Aorta (tissue), 5 donors: ENCODE measurements at places on chromosomes 2 and 18. TPM values are rescaled to one million over a fixed set of nuclear protein-coding genes. Genes with fewer than 3 reads are reported as not detected.
A peak's percentile ranks its signal among the peaks of the same experiment; 100 is the strongest.

- peaks cover 2% of the 10 kb centered on the region for H3K36me3 ChIP-seq
- no peak for DNase-seq
- no peaks in the 10 kb centered on the region for H3K4me1 ChIP-seq
- H3K4me3 ChIP-seq: no peak overlapping the region
- H3K27me3 ChIP-seq: no peaks in the 10 kb centered on the region
Measured at GRCh38 chr2:97774425-97774824, 61.0 kb downstream of the ZAP70 start.

- H3K27ac ChIP-seq: no peak overlapping the region
- H3K36me3 ChIP-seq: no peaks in the 10 kb centered on the region
- DNase-seq: peak; percentile 75
- H3K4me1 ChIP-seq: peaks cover 1% of the 10 kb centered on the region
Measured at GRCh38 chr2:239264838-239265651, 135.8 kb downstream of the HDAC4 start.

- no peaks in the 10 kb centered on the region for H3K27me3 ChIP-seq
- H3K36me3 ChIP-seq: no peaks in the 10 kb centered on the region
- DNase-seq: no peak
- H3K4me1 ChIP-seq: no peaks in the 10 kb centered on the region
Measured at GRCh38 chr2:45483997-45484396, 127.1 kb downstream of the SRBD1 start.

FBXO15 gene
- total RNA-seq: 0.52 TPM

ASB18 gene
- not detected for total RNA-seq

DNA sequence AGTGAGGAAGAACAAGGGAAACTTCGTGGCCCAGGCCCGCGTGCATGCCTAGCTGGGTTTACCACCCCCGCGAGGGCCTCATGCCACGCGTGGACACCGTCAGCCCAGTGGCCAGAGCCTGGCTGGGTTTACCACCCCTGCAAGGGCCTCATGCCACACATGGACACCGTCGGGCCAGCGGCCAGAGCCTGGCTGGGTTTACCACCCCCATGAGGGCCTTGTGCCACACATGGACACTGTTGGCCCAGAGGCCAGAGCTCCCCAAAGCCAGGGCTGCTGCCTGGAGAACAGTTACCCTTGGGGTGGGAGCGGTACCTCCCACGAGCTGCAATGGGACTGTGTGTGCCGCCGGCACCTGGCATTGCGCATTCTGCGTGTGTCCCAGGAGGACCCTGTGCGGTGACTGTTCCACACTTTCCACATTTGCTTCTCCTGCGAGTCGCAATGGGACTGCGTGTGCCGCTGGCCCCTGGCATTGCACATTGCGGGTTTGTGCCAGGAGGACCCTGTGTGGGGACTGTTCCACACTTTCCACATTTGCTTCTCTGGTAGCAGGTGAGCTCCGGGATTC is 105.6 kb upstream of the CTDP1 start:
- H3K4me3 ChIP-seq: no peak overlapping the region
- H3K27me3 ChIP-seq: no peaks in the 10 kb centered on the region
- no peaks in the 10 kb centered on the region for H3K36me3 ChIP-seq
- no peaks in the 10 kb centered on the region for H3K4me1 ChIP-seq
- no peak overlapping the region for H3K27ac ChIP-seq

- no peak overlapping the region for H3K4me3 ChIP-seq
- H3K4me1 ChIP-seq: no peaks in the 10 kb centered on the region
- H3K36me3 ChIP-seq: no peaks in the 10 kb centered on the region
- H3K27ac ChIP-seq: no peak overlapping the region
- no peak for DNase-seq
- no peaks in the 10 kb centered on the region for H3K27me3 ChIP-seq
Measured at GRCh38 chr2:19484736-19485135, 126.3 kb upstream of the OSR1 start.

GREB1 gene
- 8.6 TPM for total RNA-seq

GRCh38 chr18:13178197-13178596 is 40.4 kb upstream of the LDLRAD4 start:
- no peak for DNase-seq
- no peak overlapping the region for H3K27ac ChIP-seq
- H3K4me3 ChIP-seq: no peak overlapping the region
- H3K27me3 ChIP-seq: no peaks in the 10 kb centered on the region
- no peaks in the 10 kb centered on the region for H3K36me3 ChIP-seq

LMAN1 gene
- 71.8 TPM for total RNA-seq

GRCh38 chr2:18209934-18210639 is 331.6 kb downstream of the KCNS3 start:
- H3K27ac ChIP-seq: no peak overlapping the region
- H3K4me1 ChIP-seq: no peaks in the 10 kb centered on the region
- H3K36me3 ChIP-seq: no peaks in the 10 kb centered on the region

SCYGR4 gene
- total RNA-seq: not detected

DNA sequence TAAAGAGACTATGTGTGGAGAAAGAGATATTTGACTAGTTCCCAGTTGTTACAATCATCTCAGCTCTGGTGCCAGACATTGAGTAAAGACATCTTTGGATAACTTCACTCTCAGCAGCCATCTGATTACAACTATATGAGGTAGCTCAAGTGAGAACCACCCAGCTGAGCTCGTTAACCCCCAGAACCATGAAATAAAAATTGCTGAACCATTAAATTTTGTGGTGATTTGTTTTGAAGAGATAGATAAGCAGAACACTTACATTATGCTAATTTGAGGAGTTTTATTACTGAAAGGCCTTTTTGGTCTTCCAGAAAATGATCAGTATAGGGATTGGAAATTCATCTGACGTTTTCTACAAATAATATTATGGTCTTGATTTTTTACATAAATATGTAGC is 101.1 kb downstream of the PMS1 start:
- no peak overlapping the region for H3K4me3 ChIP-seq
- H3K27ac ChIP-seq: no peak overlapping the region
- DNase-seq: no peak
- no peaks in the 10 kb centered on the region for H3K36me3 ChIP-seq

GRCh38 chr2:233424154-233424951 is 70.1 kb downstream of the DGKD start:
- no peaks in the 10 kb centered on the region for H3K36me3 ChIP-seq
- no peaks in the 10 kb centered on the region for H3K4me1 ChIP-seq
- H3K27me3 ChIP-seq: no peaks in the 10 kb centered on the region
- DNase-seq: no peak
- no peak overlapping the region for H3K27ac ChIP-seq

GRCh38 chr2:195319548-195320412 is 337.2 kb upstream of the SLC39A10 start:
- no peak overlapping the region for H3K27ac ChIP-seq
- H3K4me1 ChIP-seq: no peaks in the 10 kb centered on the region
- no peak for DNase-seq
- H3K36me3 ChIP-seq: no peaks in the 10 kb centered on the region
- no peaks in the 10 kb centered on the region for H3K27me3 ChIP-seq
- no peak overlapping the region for H3K4me3 ChIP-seq

DNA sequence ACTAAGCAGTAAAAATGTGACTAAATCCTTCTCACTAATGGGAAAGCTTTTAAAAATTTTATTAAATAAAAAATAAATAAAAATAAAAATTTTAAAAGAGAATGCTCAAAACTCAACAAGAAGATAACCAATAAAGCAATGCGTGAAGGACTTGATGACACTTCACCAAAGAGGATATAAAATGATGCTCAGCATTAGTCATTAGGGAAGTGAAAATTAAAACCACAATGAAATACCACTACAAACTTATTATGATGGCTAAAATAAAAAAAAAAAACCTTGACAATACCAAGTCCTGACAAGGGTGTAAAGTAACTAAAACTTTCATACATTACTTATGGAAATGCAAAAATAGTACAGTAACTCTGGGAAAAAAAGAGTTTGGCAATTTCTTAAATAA is 3.3 kb upstream of the WDR75 start:
- no peak overlapping the region for H3K4me3 ChIP-seq
- H3K27me3 ChIP-seq: no peaks in the 10 kb centered on the region
- no peak for DNase-seq

- no peaks in the 10 kb centered on the region for H3K36me3 ChIP-seq
- H3K27ac ChIP-seq: no peak overlapping the region
- no peaks in the 10 kb centered on the region for H3K4me1 ChIP-seq
- no peak for DNase-seq
- no peak overlapping the region for H3K4me3 ChIP-seq
Measured at GRCh38 chr2:192885569-192886160, 690.9 kb upstream of the TMEFF2 start.

DNA sequence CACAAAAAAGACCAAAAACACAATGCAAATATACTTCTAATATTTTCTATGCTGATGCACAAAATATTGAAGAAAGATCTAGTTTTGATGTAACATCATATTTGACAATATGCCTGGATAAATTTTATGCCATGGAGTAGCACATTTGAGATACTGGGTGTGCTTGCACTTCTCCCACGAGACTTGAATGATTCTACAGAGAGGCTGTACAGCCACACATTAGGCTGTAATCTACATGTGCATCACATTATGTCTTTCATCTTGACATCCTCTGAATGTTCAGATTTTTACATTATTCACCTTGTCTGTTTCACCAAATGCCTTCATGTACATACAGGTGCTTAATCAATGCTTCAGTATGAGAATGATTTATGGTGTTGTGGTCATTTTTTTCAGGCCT is 756.4 kb upstream of the CDH7 start:
- no peaks in the 10 kb centered on the region for H3K4me1 ChIP-seq
- H3K27me3 ChIP-seq: no peaks in the 10 kb centered on the region
- no peak for DNase-seq
- no peak overlapping the region for H3K27ac ChIP-seq
- H3K36me3 ChIP-seq: no peaks in the 10 kb centered on the region
- no peak overlapping the region for H3K4me3 ChIP-seq

DNA sequence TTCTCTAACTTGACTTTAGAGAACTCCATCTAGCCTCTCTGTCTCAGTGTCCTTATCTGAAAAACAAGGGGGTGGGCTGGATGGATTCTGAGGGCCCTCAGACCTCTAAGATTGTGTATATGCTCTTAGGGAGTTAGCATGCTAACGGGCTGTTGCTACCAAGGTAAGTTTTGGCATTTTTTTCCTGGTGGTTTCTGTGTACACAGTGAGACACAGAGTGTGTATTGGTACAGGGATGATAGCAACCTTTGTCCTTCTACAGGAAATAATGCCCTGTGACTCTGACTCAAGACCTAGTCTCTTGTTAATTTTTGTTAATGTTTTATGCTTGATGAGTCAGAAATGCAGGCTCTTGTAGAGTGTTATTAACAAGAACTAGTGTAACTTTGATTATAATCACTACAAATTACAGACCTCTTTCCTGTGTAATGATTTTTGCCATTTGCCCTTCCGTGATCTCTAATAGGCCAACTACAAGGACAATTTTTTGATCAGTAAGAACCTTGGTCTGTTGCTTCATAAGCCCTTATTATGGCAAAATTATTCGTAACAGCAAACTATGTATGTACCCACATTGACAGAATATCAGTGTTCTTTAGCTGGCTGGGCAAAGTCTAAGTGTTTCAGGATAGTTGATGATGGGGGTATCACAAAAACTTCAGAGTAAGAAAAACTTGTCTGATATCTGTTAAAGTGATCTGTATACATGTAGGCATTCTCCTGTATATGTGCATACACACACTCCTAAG is 89.7 kb downstream of the SPTBN1 start:
- no peak overlapping the region for H3K27ac ChIP-seq
- peaks cover 4% of the 10 kb centered on the region for H3K4me1 ChIP-seq
- DNase-seq: no peak
- H3K4me3 ChIP-seq: no peak overlapping the region
- no peaks in the 10 kb centered on the region for H3K36me3 ChIP-seq

GRCh38 chr2:208012449-208012848 is 12.9 kb downstream of the PLEKHM3 start:
- DNase-seq: no peak
- H3K4me1 ChIP-seq: no peaks in the 10 kb centered on the region
- no peak overlapping the region for H3K4me3 ChIP-seq
- H3K27me3 ChIP-seq: no peaks in the 10 kb centered on the region
- no peak overlapping the region for H3K27ac ChIP-seq

TMEM182 gene
- 4.5 TPM for total RNA-seq

DNA sequence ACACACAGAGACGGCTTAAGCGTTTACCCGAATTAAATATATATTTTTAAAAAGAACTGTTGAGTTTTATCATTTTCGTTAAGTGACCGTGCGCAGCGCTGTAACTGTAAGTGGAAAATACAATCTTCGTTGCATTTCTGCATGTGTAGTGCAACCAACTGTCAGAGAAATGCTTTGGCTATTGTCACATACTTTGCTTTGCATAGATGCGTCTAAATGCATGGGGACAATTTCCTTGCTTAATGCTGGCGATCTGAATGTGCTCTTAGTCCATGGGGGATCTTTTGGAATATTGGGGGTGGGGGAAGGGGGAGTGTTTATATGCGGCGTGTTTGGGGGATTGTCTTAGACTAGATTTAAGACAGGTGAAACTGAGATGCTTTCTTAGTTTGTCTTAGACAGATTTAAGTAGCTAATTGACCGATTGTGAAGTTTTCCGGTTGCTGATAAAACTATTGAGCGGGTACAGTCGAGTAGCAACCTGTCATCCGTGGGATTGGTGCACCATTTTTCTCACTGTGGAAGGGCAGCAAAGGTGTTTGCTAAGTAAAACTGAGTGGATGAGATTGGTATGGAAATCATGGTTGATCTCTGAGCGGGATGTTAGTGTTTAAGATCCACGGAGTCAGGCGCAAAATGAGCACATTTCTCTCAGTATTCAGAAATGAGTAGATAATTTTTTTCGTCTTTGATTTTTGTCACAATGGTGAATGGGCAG is 476 bp downstream of the VSNL1 start:
- DNase-seq: no peak
- no peak overlapping the region for H3K27ac ChIP-seq
- no peaks in the 10 kb centered on the region for H3K4me1 ChIP-seq
- H3K36me3 ChIP-seq: no peaks in the 10 kb centered on the region

DNA sequence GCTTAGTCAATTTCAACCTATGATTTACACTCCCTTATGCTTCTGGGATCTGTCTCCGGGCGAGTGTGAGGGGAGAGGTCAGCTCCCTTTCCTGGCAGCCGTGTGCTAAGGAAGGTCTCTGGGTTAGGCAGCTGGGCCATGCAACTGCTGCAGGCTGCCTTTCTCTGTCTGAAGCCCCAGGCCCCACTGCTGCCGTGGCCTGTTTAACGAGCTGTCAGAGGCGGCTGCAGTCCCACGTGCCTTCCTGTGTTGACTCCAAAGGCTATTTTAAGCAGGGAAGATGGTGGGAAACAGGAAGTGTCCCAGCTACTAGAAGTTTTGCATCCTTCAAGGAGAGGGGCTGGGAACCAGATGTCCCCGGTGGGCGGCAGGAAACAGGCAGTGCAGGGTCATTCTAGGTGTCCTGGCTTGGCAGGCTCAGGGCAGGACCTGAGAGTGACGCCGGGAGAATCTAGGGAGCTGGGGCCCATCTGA is 186.4 kb downstream of the TNS1 start:
- H3K4me1 ChIP-seq: no peaks in the 10 kb centered on the region
- peaks cover 54% of the 10 kb centered on the region for H3K36me3 ChIP-seq
- DNase-seq: no peak
- H3K27me3 ChIP-seq: no peaks in the 10 kb centered on the region

KIAA1328 gene
- 21.1 TPM for total RNA-seq

DNA sequence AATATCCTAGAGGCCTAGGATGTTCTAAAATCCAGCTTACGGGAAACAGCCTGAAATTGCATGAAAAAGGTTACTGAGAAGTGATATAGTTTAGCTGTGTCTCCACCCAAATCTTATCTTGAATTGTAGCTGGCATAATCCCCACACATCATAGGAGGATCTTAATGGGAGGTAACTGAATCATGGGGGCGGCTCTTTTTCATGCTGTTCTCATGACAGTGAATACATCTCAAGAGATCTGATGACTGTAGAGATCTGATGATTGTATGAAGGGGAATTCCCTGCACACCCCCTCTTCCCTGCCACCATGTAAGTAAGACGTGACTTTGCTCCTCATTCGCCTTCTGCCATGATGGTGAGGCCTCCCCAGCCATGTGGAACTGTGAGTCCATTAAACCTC is 385.6 kb upstream of the ID2 start:
- no peak for DNase-seq
- H3K27me3 ChIP-seq: no peaks in the 10 kb centered on the region
- no peaks in the 10 kb centered on the region for H3K36me3 ChIP-seq
